ENCODE measurements at places on chromosomes 4 and X.

DNA sequence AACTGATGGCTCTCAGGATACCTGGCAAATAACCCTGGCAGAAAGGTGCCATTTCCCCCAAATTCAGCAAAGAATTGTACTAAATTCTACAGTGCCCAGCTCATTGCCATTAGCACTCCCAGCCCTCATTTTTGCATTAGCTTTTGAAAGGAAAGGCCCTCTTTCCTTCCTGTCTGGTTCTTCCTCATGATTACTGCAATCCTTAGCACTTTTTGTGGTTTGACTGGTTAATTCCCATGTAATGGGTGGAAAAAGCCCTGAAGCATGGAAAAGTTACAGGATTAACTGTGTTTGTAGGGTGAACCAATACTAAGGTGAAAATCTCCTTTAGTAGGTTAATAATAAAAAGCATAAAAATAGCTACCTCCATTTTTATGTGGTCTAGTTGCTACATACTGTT lies 139.5 kb downstream of the NPNT start:
- DNase-seq: no peak

DNA sequence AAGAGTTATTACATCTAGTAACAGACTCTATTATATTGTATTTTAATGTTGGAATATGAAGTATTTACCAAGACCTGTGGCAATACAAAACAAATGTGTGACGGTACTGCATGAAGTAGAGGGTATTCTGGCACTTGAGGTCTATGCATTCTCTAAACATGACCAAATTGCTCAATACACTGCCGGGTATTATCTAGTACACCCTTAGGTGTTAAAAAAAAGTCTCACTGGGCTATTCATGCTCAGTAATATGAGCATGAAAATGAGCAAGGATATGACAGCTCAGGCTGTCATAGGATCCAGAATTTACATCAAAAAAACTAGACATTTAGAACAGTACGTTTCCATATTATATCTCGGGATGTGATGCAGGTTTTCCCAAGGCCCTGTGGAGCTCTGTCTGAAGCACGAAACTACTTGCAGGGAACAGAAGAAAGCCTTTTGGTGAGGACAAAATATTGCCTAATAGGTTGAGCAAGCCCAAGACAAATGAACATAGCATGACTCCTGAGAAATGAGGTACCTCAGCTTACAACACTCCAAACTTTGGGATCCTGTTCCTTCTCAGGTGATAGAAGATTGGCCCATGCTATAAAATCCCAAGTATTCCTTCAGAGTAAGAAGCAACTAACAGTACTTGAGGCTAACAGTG lies 74.1 kb upstream of the MAOA start:
- no peak for DNase-seq

DNA sequence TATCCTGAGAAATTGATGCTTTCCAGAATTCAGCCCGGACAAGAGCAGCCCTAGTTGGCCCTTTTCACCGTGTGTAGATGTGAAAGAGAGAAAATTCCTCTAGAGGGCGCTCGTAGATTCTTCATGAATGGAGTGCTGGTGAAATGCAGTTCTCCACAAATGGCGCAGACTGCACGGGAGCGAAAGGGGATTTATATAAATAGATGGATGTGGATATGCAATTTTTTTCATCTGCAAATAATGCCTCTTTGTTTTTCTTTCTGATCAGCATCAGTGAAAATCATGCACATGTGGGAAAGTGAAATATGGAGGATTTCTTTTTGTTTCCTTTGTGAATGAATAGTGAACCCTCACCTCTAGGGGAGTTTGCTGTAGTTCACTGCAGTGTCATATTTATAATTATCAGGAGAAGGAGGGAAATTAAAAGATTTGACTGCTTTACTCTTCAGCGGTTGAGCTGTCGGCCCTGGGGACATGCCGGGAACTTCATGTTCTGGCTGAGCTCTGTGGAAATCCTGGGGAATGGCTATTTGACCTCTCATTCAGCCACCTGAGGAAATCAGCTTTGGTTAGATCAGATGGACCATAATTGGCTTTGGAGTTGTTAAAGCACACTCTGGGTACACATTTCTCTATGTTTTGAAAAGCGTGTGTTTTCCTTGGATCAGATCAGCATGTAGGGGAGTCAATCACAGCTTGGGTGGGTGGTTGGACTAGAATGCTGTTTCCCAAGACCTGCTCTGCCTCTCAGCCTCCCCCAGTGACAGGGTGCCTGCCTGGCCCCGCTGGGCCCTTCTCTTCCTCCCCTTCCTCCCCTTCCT lies 115.0 kb upstream of the SHISA3 start:
- DNase-seq: peak; percentile 83

DNA sequence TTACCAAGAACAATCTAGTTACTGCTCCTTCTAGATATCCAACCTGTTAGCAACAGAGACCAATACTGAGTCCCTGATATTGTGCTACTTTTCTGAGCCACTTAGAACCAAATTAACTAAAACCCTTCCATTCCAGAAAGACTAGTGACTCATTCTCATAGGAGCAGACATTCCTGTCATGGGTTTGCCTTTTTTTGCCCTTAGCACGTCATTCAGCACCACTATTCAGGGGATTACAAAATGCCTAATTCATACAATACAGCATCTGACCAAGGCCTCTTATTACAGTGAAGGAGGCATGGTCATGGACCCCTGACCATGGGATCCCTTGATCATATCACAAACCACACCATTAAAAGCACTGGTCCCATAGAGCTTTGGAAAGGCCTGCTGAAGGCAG lies 123.8 kb upstream of the CXCL13 start:
- no peak for DNase-seq

GRCh38 chr4:40837094-40837870 lies 87.5 kb downstream of the NSUN7 start:
- DNase-seq: no peak

GRCh38 chrX:31199840-31200114 lies 127.9 kb upstream of the FTHL17 start:
- no peak for DNase-seq

DNA sequence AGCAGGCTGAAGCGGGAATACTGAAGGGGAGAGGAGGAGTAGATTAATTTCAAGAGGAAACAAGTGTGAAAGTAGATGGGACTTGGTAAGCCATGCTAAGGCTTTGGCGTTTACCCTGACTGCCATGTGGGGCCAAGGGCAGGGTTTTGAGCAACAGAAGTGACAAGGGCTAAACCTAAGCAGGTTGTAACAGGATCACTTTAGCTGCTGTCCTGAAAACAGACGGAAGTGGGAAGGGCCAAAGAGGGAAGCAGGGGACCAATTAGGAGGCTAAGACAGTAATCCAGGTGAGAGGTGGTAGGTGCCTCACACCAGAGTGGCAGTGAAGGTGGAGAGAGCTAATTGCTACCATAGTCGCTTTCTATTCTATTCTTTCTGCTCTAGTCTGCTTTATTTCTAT lies 166.5 kb downstream of the PJA1 start:
- no peak for DNase-seq

DNA sequence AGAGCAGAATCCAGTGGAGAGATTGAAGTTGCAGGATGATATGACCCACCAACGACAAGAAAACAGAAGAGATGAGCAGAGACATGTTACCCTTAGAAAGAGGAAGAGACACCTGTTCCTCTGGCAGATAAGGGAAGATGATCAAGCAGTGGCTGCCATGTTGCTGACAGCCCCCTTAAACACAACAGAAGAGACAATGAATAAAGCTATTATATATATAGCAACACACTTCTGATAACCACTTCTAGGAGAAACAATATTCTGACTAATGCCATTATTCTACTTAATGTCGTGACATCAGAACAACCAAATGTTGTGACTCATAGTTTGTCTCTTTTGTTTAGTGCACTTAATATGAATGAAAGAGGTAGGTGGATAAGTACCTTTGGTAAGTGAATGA lies 44.9 kb downstream of the SH3RF1 start:
- DNase-seq: no peak

DNA sequence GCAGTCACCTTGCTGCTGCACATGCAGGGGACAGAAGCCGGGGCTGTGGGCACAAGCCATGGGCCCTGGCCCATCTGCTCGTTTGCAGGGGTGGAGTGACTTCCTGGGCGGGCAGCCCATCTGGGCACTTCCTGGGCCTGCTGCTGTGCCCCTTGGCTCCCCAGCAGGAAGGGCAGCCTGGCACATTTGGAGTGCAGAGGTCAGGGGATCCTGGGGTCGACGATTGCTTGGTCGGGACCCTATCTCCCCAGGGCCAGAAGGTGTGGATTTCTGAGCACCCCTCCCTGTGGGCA lies 10.9 kb upstream of the MXD4 start:
- no peak for DNase-seq

GRCh38 chrX:115142057-115142456 lies 47.2 kb upstream of the RBMXL3 start:
- DNase-seq: no peak

DNA sequence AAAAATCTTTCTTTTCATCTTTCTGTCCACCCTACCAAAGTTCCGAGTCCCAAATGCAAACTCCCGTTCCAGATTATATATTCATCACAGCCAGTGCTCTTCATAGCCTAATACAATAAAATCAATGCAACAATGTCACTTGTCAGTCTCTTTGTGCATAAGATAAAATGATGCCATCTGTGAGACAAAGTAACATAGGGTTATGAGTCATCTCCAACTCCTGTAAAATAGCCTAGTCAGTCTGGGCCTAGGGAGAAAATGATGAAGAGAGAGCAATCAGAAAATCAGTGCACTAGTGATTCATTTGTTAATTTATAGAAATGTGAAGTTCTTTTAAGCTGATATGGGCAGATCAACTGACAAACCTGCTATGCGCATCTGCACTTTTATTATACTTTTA lies 689.1 kb upstream of the DIAPH2 start:
- no peak for DNase-seq

DNA sequence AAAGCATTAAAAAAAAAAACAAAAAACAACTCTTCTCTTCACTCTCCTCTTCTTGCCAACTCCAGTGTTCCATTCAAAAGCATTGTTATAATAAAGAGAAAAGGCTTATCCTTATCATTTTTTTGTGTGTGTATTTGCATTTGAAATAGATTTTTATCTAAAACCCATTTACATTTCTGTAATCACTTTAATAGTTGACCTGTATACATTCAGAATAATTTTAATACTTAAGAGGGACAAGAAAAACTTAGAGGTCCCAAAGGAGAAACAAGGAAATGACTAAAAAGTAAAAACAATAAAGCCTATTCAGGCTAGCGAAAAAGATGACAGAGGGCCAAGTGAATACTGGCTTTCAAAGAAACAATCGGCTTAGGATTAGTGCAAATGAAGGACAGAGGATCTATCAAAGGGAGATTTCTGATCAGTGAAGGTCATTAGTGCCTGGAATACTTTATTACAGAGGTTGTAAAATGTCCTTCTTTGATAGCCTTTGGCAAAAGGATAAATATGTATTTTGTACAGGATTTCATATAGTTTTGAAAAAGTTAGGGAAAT lies 808.3 kb downstream of the RPA4 start:
- DNase-seq: no peak

GRCh38 chr4:26272654-26273615 lies 47.9 kb upstream of the RBPJ start:
- no peak for DNase-seq

DNA sequence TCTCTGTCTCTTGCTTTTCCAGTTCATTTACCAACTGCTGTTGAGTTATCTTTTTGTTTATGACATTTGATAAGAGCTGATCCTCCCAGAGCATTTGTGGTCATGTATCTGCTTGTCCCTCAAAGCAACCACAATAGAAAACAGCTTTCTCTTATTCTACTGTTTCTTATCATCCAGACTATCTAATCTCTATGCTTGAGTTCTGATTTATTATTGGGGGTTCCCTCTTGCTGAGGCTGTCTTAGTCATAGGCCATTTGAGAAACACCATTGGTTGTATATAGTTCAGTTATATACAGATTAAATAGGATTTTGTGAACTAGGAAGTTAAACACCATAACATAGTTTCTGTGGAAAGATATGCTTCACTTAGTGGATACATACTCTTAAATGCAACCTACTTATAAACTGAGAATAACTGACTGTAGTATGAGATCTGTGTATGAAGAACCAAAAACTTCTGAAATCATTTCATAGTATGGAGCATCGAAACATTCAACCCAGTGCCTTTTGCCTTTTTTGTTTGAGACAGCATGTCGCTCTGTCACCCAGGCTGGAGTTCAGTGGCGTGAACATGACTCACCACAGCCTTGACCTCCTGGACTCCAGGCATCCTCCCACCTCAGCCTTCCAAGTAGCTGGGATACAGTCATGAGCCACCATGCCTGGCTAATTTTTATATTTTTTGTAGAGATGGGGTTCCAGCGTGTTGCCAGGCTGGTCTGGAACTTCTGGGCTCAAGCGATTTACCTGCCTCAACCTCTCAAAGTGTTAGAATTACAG lies 75.8 kb downstream of the STIM2 start:
- DNase-seq: no peak

- DNase-seq: peak; percentile 46
Measured at GRCh38 chrX:119729408-119730201, 28.8 kb upstream of the SOWAHD start.

DNA sequence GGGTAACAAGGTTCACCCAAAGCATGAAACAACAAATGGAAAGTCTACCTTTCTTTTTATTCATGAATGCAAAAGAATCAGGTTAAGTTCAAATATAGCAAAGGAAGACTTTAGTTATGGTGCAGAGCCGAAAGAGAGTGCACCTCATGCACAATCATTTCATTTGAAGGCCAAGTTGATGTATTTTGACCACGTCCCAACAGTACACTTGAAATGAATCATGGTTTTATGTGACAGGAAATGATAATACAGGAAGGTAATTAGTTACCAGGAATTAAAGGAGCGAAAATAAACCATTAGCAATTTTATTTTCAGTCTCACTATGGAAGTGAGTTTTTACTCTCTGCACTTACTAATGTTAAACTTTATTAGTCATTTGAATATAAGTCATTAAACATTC lies 281.2 kb upstream of the DIAPH2 start:
- DNase-seq: no peak

GRCh38 chr4:77449171-77449570 lies 156.4 kb upstream of the CXCL13 start:
- DNase-seq: no peak

DNA sequence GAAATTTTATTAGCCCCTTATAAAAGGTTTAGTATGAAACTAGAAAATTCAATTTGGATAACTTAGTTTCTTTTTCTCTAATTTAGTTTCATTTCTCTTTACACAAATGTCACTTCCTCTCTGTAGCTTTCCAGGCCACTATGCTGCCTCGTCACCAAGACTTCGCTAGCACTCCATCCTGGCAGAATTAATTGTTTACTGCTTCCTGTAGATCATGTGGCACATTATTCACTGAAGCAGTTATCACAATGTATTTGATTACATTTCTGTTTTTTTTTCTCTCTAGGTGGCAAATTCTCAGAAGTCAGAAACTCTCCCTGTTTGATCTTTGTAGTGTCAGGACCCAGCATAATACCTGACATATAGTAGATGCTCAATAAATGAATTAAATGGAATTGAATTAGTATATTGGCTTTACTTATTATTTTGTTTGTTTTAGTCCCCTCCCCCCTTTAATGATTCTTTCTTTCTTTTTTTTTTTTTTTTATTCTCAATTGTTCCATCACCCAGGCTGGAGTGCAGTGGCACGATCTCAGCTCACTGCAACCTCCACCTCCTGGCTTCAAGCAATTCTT lies 9.3 kb upstream of the SAT1 start:
- DNase-seq: no peak

DNA sequence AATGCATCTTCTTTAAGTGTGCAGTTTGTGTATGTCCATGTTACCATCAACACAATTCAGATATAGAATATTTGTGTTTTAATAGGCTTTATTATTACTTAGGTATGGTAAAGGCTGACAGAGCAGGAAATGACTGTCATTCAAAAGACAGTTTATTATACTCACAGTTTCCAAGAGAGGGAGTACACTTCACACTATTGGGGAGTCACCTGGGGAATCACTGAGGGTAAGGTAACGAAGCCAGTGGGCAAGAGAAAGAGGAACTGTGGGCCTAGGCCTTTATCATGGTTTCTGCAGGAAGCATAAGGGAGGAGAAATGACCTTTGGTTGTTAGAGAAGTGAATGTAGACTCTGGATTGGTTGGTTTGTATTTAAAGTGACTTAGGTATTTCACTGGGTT lies 235.1 kb upstream of the HCCS start:
- no peak for DNase-seq

All from SK-N-DZ (cell line).